ENCODE measurements at places on chromosomes 6 and 20.

DNA sequence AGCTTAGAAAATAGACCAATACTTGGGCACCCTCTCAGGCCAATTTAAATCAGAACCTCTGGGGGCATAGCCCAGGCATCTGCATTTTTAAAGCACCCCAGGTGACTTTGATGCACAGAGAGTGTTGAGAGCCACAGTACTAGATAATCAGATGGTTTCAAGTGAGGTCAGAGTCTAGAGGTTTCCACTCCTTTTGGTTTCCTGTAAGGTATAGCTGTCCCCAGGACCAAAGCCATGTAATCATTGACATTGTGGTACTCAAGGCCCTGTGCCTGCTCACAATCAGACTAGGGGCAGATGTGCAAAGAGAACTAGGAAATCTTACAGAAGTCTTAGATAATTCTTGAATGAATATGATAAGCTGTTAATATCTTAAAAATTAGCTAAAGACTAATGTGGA lies 9.1 kb downstream of the FILIP1 start:
- no peak for DNase-seq

DNA sequence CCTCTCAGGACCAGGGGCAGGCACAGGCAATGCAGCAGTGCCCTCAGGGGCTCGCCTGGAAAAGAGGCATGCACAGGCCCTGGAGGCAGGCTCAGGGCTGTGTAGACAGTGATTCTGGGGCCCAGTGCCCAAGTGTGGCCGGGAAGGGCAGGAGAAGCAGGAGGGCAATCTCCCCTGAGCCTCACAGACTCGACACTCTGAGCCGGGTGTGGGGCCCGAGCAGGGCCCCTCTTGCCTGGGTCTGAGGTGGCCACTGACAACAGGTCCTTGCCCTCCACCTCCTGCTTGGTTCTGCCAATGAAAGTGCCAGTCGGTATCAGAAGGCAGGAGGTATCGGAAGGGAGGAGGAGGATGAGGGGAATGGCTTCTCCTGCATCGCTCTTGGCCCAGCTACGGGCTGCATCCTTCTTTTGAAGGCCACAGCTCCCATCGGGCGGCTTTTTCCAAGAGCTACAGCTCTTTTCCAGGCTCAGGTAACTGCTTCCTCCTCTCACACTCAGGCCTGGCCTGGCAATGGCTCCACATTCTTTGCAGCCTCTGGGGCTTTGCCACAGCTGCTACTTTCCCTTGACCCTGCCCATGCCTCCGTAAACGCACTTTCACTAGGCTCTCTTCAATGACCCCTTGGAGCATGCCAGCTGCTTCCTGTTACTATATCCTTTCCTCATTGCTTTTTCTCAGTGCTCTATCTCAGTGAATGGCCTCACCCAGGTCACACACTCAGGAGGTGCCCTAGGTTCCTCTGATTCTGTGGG lies 24.5 kb downstream of the GABRR2 start:
- DNase-seq, result no peak

DNA sequence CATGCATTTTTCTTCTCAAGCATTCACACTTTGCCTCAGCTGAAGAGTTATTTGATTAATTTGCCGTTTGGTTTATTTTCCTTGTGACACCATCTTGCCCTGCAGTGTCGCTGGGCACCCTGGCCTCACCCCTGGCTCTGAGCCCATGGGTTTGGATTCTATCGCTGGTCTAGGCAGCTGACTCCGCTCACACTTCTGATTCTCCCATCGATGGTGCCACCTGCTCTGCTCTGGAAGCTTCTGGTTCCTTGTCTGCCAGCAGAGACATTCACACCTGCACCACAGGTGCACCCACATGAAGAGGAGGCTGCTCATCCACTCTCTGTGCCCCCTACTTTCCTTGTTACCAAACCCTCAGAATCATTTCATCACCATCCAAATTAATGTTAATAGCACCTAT lies 291.6 kb upstream of the CDH4 start:
- no peak for DNase-seq

GRCh38 chr20:22414305-22414742 lies 170.0 kb downstream of the FOXA2 start:
- DNase-seq, result no peak

GRCh38 chr6:89974834-89975233 lies 80.6 kb downstream of the GJA10 start:
- DNase-seq, result no peak

- no peak for DNase-seq
Observed at GRCh38 chr20:46205349-46205748, 87.2 kb downstream of the CD40 start.

GRCh38 chr6:106448000-106448426 lies 87.5 kb downstream of the CRYBG1 start:
- DNase-seq, result peak; percentile 2

- DNase-seq, result no peak
Observed at GRCh38 chr6:99736302-99736701, 129.7 kb downstream of the PRDM13 start.

GRCh38 chr20:46416839-46417238 lies 10.4 kb upstream of the ELMO2 start:
- DNase-seq, result no peak

GRCh38 chr6:44219815-44220784 lies 3.3 kb upstream of the SLC29A1 start:
- DNase-seq, result no peak

DNA sequence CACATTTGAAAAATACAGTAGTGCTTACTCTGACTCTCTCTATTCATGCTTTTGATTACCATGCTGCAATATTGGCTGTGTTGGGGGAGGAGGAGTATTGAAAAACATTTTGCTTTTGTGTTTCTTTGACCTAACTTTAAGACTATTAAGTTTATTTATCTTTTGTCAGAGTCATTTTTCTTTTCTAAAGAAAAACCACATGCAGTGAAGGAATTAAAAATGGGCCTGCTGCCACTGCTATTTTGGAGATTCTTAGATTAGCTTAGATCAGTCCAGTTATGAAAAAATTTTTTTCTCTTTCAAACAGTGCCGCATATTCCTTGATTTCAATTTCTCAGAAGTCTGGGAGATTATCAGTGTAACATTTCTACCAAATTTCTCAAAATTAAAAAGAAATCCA lies 36.1 kb downstream of the BCKDHB start:
- no peak for DNase-seq

DNA sequence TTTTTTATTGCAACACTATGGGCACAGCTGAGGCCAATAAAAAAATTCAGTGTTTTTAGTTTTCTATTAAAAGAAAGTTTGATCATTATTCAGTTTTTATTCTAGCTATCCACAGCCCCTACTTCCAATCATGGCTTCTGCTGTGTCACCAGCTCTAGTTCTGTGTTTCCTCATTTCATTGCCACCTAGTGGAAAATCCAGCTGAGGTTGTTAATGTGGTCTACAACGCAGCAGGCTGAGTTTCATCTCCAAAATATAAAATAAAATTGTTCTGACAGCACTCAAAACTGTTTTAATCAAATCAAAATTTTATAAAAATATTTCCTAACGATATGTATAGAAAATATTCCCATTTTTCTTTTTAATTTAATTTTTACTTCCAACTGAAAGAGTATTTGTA lies 13.6 kb downstream of the COL9A1 start:
- DNase-seq, result no peak

GRCh38 chr6:42390228-42390934 lies 61.3 kb downstream of the TRERF1 start:
- no peak for DNase-seq

DNA sequence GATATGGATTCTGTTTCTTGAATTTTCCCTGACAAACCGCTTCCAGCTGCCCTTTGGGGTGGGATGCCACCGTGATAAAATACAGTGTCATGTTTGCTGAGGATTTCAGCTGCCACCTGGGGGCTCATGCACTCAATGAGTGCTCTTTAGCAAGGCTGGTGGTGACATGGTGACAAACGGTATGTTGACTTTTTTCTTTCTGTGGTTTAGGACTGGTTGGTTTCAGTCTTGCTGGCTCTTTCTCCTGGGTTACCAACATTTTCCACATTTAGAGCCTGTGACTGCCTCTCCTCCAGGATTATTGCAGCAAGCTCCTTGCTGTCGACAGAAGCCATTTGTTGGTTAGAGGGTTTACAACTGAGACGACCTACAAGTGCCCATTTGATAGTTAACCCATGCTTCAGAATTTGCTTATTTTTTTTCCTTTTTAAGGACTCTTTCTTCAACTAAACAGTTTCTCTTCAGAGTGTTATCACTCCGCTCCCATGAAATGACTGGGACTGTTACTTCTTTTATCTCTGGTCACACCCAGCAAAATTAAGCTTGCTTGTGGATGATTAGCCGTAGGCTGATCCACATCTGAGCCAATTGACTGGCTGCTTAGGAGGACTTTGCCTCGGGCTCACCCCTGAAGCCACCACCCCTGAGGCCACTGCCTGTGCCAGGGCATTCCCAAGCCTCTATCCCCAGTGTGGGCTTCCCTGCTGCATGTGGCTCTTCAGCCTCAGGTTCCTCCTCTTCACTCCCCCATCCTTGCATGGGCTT lies 48.4 kb upstream of the CDYL start:
- DNase-seq, result no peak

DNA sequence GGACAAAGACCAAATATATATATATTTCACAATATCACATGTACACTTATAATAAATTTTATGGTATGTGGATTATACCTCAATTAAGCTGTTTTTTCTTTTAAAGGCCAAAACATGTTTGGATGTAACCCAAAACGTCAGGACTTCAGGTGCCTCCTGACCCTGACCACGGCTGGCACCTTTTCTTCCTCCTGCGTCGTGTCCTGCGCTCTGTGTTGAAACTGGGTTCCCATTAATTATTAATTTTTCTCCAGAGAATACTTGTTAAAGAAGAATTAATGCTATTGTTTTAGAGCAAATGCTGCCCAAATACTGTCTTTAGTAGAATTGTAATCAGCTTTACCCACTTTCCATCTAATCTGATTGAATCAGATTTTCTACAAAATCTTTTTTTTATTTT lies 46.7 kb upstream of the VSX1 start:
- DNase-seq, result no peak

DNA sequence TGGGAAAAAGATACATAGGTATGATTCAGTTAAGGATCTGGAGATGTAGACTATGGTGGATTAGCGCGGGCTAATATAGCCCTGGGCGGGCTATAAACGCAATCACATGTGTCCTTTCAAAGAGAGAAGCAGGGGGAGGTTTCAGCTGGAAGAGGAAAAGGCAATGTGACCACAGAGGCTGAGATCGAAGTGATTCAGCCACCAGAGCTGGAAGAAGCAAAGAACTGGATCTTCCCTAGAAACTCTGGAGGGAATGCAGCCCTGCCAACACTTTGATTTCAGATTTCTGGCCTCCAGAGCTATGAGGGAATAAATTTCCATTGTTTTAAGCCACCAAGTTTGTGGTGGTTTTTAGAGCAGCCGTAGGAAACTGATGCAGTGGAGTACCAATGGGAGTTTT lies 81.5 kb upstream of the NHSL1 start:
- DNase-seq, result no peak

DNA sequence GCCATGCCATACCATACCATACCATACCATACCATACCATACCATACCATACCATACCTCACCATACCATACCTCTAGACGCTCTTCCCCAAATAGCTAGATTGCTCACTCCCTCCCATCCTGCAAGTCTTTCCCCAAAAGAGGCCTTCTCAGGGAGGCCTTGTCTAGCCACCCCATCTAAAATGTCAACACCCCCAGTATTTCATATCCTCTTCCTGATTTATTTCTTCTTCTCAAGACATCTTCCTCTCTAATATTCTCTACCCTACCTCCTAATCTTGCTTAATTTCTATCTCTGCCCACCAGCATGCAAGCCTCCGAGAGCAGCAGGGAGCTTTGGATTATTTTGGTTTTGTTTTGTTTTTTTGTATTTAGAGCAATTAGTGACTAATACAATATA lies 225.2 kb upstream of the RREB1 start:
- no peak for DNase-seq

- no peak for DNase-seq
Observed at GRCh38 chr20:55522296-55522815, 483.0 kb downstream of the CBLN4 start.

DNA sequence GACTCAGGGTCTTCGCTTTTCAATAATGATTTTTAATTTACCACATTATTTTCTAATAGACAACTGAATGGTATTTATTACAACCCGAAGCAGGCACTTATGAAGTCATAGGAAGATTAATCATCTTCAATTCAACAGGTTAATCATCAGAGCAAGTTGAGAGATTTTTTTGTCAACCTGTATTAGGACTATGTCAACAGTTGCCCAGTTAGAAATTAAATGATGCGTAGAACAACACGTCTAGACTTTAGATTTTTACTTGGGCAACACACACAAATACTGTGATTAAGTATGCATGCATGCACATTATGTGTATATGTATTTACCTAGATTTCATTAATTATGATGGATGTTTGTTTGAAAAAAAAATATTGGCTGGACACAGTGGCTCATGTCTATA lies 4.3 kb downstream of the ILRUN start:
- DNase-seq, result no peak

GRCh38 chr20:58657262-58657661 lies 6.2 kb downstream of the STX16 start:
- DNase-seq, result no peak

DNA sequence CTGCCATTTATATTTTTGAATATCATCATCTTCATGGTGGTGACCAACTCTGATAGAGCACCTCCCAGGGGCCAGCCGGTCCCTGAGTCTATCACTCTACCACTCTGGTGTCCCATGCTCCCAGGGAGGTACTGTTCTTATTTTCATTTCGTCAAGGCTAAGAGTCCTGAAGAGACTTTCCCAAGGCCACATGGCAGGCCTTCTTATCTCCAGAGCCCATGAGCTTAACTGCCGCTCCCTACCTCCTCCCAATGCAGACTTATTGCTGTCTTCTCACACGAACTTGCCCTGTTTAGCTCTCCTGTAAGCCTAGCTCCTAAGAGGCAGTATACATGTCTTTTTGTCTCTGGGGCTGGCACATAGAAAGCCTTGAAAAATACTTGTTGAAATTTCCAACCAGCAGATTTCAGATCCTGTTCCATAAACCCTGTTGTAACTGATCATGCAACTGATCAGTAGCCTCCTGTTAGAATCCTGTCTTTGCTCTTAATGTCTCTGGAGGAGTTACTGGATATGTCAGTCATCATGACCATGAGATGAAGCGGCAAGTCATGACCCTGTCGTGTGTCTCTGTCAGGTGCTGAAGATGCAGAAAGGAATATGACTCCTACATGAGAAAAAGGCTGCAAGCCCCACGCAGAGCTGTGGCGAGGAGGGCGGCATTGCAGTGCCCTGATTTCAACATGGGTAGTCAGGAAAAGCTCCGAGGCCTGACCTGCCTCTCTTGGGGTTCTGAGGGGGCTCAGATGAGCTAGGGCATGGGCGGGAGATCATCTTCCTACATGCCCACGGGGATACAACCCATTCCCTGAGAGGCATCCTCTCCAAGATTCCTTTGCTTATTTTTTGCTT lies 60.0 kb downstream of the TTI1 start:
- no peak for DNase-seq
